NCI-H69 (cell line): ENCODE measurements at places on chromosomes 16 and 17.

DNA sequence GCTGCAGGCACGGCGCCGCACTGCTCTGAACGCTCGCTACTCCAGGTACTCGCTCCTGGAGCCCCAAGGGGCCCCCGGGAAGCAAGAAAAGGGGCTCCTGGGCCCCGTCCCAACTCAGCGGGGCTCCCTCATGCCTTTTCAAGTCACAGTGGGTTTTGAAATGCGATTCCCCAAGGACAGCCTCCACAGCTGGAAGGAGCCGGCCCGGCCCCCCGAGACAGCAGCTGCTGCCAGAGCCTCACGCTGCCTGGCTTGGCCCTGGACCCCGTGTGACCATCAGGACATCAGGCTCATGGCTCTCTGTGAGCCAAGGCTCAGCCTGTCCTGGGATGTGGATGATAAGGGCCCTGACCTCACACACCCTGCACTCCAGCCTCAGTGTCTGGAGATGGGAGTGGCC lies 80.6 kb downstream of the LMF1 start:
- DNase-seq: no peak

- DNase-seq: no peak
Measured at GRCh38 chr17:75109046-75109406, 743 bp upstream of the ARMC7 start.

DNA sequence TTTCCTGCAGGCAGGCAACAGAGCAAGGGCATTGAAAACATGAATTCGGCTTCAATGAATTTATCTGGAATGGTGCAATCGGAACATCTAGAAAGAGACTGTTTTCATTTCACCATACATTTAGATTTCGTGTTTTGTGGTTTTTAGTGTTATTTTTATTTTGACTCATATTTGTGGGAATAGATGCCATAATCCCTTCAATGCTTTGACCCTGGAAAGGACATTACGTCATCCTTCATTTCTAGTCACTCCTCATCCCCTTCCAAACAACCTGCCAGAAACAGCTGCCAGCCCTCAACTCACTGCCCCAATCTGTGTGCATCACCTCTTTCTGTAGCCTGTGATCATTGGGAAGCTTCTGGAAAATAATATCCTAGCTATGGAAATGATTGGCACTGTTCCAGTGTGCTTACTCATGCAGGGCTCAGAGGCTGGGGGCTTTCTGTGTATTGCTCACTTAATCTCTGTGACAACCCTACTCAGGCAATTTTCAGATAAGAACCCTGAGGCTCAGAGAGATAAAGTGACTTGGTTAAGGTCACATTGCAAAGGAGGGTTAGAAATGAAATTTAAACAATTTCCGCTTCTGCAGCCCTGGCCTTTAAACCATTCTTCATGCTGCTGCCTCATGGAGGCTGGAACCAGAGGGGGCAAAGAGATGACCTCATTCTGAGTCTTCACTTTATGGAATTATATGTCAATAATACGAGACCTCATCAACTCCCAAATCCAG lies 9.5 kb upstream of the KSR1 start:
- DNase-seq: peak; percentile 58

DNA sequence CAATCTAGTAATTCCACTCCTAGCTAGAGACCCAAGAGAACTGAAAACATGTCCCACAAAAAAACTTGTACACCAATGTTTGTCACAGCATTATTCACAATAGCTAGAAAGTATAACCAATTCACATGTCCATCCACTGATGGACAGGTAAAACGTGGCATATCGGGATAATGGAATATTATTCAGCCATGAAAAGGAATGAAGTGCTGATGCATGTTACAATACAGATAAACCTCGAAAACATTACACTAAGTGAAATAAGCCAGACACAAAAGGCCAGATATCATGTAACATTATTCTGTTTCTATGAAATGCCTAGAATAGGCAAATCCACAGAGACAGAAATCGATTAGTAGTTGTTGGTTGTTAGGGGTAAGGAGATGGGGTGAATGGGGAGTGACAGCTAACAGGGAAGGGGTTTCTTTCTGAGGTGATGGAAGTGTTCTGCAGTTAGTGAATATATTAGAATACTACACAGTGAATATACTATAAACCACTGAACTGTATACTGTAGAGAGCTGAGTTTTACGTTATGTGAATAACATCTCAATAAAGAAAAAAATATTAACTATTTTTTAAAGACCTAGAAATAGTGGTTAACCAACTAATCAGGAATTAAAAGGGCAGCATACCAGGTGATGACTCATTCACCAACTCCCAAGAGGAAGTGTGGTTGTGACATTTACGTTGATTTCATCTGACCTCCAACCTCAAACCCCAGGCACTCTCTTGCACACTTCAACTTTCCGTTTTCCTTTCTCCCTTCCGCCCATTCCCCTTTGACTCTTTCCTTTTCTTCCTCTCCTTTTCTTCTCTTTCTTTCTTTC lies 48.6 kb downstream of the GAS7 start:
- DNase-seq: no peak

- peak; percentile 34 for DNase-seq
Measured at GRCh38 chr17:10844621-10845387, 6.9 kb upstream of the PIRT start.

- peak; percentile 85 for DNase-seq
Measured at GRCh38 chr16:15055141-15056053, 477 bp downstream of the NTAN1 start.

DNA sequence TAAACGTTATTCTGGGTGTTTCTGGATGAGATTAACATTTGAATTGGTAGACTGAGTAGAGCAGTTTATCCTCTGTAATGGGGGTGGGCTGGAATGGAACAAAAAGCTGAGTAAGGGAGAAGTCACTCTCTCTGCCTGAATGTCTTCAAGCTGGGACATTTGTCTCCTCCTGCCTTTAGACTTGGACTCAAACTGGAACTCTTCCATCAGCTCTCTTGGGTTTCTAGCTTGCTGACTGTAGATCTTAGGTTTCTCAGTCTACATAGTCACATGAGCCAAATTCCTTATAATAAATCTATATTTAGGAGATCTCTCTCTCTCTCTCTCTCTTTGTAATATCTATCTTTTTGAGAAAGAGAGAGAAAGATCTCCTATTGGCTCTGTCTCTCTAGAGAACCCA lies 553.3 kb upstream of the CDH11 start:
- no peak for DNase-seq

GRCh38 chr17:55692276-55692675 lies 30.4 kb downstream of the TMEM100 start:
- no peak for DNase-seq

DNA sequence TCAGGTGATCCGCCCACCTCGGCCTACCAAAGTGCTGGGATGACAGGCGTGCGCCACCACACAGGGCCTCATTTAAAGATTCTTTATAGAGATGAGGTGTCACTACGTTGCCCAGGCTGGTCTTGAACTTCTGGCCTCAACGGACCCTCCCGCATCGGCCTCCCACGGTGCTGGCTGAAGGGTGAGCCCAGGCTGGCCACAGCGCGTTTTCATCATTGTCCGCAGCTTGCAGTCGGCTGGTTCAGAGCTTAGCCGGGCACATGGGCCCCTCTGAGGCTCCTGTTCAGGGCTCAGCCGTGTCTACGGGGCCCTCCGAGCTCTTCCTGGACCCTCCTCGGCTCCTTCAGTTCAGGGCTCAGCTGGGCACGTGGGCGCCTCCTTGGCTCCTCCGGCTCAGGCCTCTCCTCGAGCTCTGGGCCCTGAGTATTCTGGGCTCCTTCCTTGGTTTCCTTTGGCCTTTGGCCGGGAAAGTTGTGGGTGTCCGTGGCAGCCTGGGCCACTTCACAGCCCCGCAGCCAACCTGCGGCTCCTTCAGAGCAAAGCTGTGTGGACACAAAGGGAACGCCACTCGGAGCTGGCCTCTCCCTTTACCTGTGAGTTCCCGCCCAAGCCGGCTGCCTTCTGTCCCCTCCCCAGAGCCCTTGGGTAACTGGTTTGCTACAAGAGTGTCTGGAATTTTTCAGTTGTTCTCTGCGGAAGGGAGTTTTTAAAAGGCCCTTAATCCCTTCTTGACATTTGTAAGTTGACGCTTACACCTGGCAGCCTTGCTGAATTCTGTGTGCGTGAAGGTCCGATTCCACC lies 1.2 kb upstream of the MSLN start:
- DNase-seq: no peak

DNA sequence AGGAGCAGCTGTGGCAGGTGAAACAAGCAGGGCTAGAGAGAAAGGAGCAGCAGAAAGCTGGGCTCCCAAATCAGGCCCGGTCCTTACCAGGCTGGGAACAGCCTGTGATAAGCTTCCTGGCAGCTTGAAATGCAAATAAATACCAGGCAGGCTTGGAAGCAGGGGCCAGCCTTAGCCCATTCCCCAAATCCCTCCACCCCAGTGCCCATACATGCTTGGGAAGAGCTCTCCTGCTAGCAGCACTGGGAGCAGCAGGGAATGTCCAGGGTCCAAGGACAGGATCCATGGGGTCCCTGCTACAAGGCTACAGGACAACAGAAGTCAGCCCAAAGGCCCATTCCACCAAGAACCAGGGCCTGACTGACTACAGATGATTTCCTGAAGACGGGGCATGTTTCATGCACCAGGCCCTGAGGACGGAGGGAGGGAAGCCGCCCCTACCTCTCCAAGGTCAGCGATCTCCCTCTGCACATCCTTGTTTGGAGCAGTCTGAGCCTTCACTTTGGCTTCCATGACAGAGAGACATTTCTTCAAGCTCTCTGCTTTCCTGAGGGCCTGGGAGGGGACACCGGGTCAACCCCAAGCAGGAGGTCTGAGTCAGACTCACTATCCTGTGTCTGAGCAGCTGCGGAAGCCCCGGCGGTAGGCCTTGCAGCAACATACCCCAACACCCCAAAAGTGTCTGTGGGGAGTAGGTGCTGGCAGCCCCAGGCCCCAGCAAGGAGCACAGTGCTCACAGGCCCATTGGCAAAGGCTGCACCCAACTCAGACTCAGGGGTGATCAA lies 2.6 kb upstream of the EXOSC6 start:
- DNase-seq: no peak

- peak; percentile 73 for DNase-seq
Measured at GRCh38 chr17:82551779-82552457, 32.4 kb downstream of the FOXK2 start.

DNA sequence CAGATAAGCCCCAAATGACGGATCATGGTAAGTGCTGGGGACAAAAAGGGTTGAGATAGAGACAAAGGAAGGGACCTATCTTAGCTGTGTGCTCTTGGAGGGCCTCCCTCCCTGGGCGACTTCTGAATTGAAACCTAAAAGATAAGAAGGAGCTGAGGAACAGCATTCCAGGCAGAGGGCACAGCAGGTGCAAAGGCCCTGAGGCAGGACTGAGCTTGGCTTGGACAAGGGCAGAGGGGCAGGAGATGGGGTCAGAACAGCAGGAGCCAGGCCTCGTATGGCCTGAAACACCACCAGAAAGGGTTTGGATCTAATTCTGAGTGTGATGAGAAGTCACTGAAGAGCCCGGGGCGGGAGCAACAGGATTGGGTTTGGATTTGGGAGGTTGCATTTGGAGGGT lies 75.4 kb downstream of the RTN4RL1 start:
- DNase-seq: no peak

DNA sequence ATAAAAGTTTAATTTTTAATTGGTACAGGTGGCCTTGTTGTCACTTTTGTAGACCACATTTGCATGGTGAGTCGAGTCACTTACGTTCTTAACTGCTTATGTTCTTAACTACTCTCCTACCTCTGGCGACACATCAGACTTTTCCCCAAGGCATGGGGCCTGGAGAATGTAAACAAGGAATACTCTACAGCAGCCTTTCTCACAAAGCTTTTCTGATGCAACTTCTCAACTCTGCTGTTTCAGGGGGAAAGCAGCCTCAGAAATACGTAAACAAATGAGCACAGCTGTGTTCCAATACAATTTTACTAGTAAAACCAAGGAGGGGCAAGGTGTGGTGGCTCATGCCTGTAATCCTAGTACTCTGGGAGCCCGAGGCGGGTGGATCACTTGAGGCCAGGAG lies 6.9 kb downstream of the KARS1 start:
- DNase-seq: no peak

GRCh38 chr16:28130099-28131088 lies 66.9 kb upstream of the GSG1L start:
- DNase-seq: no peak

DNA sequence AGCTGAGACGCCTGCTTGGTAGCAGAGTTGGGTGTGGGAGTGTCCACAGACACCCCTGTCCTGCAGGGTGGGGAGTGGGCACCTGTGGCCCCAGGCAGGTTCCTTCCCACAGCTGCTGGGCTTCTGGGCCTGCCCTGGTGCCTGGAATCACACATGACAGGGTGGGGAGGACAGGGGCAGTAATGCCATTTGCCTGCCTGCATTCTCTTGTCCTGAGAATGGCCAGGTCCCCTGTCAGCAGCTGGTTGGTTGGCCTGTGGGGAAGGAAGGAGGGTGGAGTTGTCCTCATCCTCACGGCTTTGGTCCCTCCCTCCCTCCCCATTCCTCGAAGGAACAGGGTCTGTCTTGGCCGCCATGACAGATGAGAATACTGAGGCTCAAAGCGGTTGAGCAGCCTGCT lies 5.2 kb downstream of the PRSS53 start:
- DNase-seq: no peak

GRCh38 chr16:77761204-77761603 lies 27.2 kb upstream of the VAT1L start:
- DNase-seq: no peak

GRCh38 chr17:16569358-16569712 lies 331 bp upstream of the ZNF287 start:
- no peak for DNase-seq

DNA sequence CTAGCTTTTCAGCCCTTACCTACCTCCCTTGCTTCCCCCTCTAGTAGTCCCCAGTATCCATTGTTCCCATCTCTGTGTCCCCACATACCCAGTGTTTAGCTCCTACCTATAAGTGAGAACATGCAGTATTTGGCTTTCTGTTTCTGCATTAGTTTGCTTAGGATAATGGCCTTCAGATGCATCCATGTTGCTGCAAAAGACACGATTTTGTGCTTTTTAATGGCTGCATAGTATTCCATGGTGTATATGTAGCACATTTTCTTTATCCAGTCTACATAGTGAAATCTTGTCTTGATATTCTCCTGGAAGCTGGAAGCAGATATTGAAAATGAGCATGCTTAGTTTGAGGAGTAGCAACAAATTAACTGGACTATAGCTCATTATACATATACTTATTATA lies 45.7 kb upstream of the TANC2 start:
- no peak for DNase-seq

- no peak for DNase-seq
Measured at GRCh38 chr17:43658900-43659299, 2.8 kb downstream of the MEOX1 start.

- no peak for DNase-seq
Measured at GRCh38 chr17:28613931-28614381, at the start of gene RSKR. TSS of gene RSKR (minus strand) at chr17:28614185. CDS start at chr17:28614161, 24 bp downstream.
